ENCODE measurements at places on chromosomes 7 and 10. TPM values are rescaled to one million over a fixed set of nuclear protein-coding genes. Genes with fewer than 3 reads are reported as not detected.

- H3K4me1 ChIP-seq: no peaks in the 10 kb centered on the region
- H3K4me3 ChIP-seq: no peak overlapping the region
- no peak for DNase-seq
- H3K27ac ChIP-seq: no peak overlapping the region
- H3K36me3 ChIP-seq: no peaks in the 10 kb centered on the region
Measured at GRCh38 chr10:107422681-107423080, 258.2 kb upstream of the SORCS1 start.

DNA sequence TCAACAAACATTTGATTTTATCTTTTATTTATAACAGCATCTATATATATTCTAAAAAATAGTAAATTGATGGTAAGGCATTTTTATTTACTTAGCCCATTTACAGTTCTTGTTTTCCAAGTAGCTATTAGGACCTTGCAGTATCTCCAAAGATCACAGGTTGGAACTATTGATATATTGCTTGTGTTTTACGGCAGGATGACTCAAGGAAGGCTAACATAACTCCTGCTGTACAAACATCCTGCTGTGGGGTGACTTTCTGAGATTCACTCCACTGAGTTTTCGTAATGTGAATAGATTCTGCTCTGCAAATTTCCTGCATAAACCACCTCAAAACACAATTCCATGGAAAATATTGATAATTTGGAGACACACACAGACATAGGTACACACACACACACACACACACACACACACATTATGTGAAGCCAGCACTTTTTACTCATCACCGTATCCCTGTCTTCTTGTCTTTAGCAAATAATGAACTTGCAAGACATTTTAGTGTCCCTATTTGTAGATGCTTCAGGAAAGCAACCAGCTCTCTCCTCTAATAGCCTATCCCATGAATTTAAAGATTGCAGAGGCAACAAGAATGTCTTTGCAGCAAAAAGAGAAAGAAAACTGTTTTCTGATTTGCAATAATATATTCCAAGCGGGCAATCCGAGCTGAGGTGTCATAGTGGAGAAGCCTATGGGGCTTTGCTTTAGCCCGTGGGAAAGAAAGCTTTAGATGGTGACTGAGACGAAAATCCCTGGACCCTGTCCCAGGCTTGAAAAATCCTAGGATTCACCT lies 722 bp downstream of the AGR2 start:
- H3K27me3 ChIP-seq: no peaks in the 10 kb centered on the region
- no peaks in the 10 kb centered on the region for H3K36me3 ChIP-seq
- H3K4me3 ChIP-seq: no peak overlapping the region
- no peak overlapping the region for H3K27ac ChIP-seq

DNA sequence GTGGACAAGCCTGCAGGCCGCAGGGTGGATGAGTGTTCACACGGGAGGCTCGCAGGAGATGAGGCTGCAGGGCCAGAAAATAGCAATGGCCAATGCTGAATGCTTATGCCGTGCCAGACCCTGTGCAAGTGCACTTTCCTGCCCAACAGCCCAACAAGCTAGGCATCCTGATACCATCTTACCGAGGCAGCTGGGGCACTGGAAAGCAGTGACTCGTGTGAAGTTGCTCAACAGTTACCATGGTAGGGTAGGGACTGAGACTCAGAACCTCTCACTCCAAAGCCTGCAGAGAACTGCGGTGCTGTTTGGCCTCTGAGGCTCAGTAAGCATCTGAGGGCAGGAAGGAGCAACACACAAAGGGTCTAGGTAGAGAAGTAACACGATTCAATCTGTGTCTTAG lies 43.7 kb downstream of the JAZF1 start:
- no peaks in the 10 kb centered on the region for H3K27me3 ChIP-seq
- no peaks in the 10 kb centered on the region for H3K36me3 ChIP-seq
- no peak overlapping the region for H3K4me3 ChIP-seq
- DNase-seq: no peak
- H3K27ac ChIP-seq: no peak overlapping the region

Gene WNT8B
- polyA plus RNA-seq: not detected

Gene PHTF2
- polyA plus RNA-seq: 13.7 TPM

Measured in CD8-positive, alpha-beta memory T cell (primary cell).